ENCODE measurements at places on chromosomes 6 and 20. TPM values are rescaled to one million over a fixed set of nuclear protein-coding genes. Genes with fewer than 3 reads are reported as not detected.
A peak's percentile ranks its signal among the peaks of the same experiment; 100 is the strongest.

Gene SASH1
- total RNA-seq, result 30.2 TPM

Gene STMN3
- total RNA-seq, result 34.1 TPM

Gene CEP85L
- 20.6 TPM for total RNA-seq

Gene GSTA4
- total RNA-seq, result 68.8 TPM

Gene DZANK1
- total RNA-seq, result 5.3 TPM

Gene CEP43
- 27.5 TPM for total RNA-seq

DNA sequence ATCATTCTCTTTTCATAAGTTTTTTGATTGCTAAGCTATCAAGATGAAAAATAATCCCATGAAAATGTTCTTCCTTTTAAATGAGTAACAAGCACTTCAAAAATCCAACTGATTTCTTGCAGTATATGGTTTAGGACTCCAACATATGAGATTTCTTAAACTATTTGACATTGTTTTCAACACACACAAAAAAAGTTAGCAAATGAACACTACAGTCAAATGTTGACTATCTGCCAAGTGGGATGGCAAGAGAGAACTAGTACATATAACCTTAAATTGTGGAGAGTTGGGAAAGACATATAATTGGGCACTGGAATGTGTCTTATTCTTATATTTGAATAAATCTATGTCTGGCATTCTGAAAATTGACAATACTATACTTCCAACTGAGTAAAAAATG lies 15.6 kb downstream of the COL21A1 start:
- peaks cover 22% of the 10 kb centered on the region for H3K4me1 ChIP-seq
- H3K36me3 ChIP-seq, result no peaks in the 10 kb centered on the region
- no peak overlapping the region for H3K27ac ChIP-seq

- no peak for DNase-seq
- no peaks in the 10 kb centered on the region for H3K27me3 ChIP-seq
- no peaks in the 10 kb centered on the region for H3K36me3 ChIP-seq
- H3K4me1 ChIP-seq, result peaks cover 56% of the 10 kb centered on the region
- no peak overlapping the region for H3K4me3 ChIP-seq
Measured at GRCh38 chr6:139588734-139589593, 214.5 kb upstream of the CITED2 start.

GRCh38 chr20:49161428-49162152 lies 26.5 kb downstream of the STAU1 start:
- H3K36me3 ChIP-seq, result peaks cover 17% of the 10 kb centered on the region
- H3K4me1 ChIP-seq, result peaks cover 6% of the 10 kb centered on the region
- no peak overlapping the region for H3K27ac ChIP-seq
- H3K4me3 ChIP-seq, result no peak overlapping the region

GRCh38 chr6:28218312-28219248 lies 6.5 kb upstream of the ZSCAN9 start:
- peaks cover 65% of the 10 kb centered on the region for H3K27me3 ChIP-seq
- peak overlapping the region; percentile 47 for H3K27ac ChIP-seq
- H3K4me1 ChIP-seq, result peaks cover 4% of the 10 kb centered on the region
- DNase-seq, result peak; percentile 42

DNA sequence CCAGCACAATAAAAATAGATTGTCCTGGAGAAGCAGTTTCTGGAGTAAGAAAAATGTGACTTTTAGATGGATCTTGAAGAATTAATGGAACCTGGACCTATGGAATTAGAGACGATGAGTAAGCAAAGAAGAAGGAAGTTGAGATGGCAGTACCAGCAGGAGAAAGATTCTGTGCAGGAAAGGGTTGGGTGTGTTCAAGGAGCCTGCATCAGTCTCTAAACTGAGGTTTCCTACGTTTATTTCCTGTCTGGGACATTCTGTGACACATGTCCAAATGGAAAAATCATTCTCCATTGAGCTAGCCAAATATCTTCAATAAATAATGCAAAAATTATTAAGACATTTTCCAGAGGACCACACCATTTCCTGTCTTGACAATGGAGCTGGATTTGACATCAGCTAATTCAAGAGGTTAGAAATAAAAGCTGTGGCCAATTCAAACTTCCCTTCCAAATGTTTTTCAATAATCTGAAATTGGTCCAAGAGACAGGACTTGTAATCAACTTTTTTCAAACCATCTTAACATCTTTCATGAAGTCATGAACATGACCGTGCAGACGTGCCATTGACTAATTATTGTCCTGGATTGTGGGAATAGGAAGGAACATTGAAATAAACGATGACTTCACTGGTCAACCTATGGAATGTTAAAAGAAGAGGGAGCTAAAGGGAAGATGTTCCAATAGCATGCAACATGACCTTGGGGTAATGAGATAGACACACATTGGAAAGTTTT lies 198.3 kb downstream of the ZNF217 start:
- DNase-seq, result no peak
- H3K36me3 ChIP-seq, result peaks cover 4% of the 10 kb centered on the region
- no peak overlapping the region for H3K27ac ChIP-seq
- H3K4me1 ChIP-seq, result peaks cover 2% of the 10 kb centered on the region
- H3K4me3 ChIP-seq, result no peak overlapping the region

- H3K27ac ChIP-seq, result no peak overlapping the region
- DNase-seq, result no peak
- peaks cover 5% of the 10 kb centered on the region for H3K27me3 ChIP-seq
- no peaks in the 10 kb centered on the region for H3K4me1 ChIP-seq
- no peak overlapping the region for H3K4me3 ChIP-seq
Measured at GRCh38 chr6:141321493-141322347, 811.0 kb upstream of the GJE1 start.

- peaks cover 9% of the 10 kb centered on the region for H3K4me1 ChIP-seq
- no peak overlapping the region for H3K4me3 ChIP-seq
- no peaks in the 10 kb centered on the region for H3K27me3 ChIP-seq
Measured at GRCh38 chr6:88916615-88917208, 46.7 kb downstream of the RNGTT start.

DNA sequence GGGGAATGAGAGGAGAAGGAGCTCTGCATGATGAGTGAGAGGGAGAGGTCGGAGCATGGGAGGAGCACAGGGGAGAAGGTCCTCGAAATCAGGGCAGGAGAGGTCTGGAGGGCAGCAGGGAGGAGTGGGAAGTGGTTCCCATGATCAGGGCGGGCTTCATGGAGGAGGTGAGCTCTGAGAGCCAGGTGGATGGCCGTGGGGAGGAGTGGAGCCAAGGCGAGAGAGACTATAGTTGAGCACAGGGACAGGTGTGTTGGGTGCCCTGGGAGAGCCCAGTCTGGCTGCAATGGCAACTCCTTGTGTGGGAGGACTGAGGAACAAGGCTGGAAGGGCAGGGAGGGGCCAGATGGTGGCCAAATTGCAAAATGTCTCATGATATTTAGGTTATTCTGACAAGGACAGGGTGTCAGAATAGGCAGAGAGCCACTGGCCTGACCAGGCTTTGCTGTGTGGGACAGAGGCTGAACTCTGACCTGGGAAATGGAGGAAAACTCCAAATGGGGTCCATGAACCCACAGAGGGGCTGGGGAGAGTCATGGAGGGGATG lies 21.4 kb downstream of the TTBK1 start:
- peaks cover 22% of the 10 kb centered on the region for H3K4me1 ChIP-seq
- peaks cover 6% of the 10 kb centered on the region for H3K27me3 ChIP-seq
- no peaks in the 10 kb centered on the region for H3K36me3 ChIP-seq
- no peak overlapping the region for H3K27ac ChIP-seq
- H3K4me3 ChIP-seq, result no peak overlapping the region

- H3K27me3 ChIP-seq, result no peaks in the 10 kb centered on the region
- no peaks in the 10 kb centered on the region for H3K4me1 ChIP-seq
- H3K36me3 ChIP-seq, result peaks cover 14% of the 10 kb centered on the region
- no peak overlapping the region for H3K27ac ChIP-seq
- DNase-seq, result no peak
Measured at GRCh38 chr20:58709703-58710039, 17.1 kb downstream of the NPEPL1 start.
